NCI-H82 (cell line): ENCODE measurements at places on chromosomes 13 and 19.

GRCh38 chr13:51557875-51558612, 26.2 kb upstream of the WDFY2 start:
- no peak for DNase-seq

- DNase-seq: no peak
Measured at GRCh38 chr19:27906081-27906480, 1306.9 kb downstream of the UQCRFS1 start.

GRCh38 chr13:50209631-50210030, 194.4 kb downstream of the KCNRG start:
- DNase-seq: no peak

- DNase-seq: no peak
Measured at GRCh38 chr13:98706446-98707110, 45.9 kb downstream of the SLC15A1 start.

DNA sequence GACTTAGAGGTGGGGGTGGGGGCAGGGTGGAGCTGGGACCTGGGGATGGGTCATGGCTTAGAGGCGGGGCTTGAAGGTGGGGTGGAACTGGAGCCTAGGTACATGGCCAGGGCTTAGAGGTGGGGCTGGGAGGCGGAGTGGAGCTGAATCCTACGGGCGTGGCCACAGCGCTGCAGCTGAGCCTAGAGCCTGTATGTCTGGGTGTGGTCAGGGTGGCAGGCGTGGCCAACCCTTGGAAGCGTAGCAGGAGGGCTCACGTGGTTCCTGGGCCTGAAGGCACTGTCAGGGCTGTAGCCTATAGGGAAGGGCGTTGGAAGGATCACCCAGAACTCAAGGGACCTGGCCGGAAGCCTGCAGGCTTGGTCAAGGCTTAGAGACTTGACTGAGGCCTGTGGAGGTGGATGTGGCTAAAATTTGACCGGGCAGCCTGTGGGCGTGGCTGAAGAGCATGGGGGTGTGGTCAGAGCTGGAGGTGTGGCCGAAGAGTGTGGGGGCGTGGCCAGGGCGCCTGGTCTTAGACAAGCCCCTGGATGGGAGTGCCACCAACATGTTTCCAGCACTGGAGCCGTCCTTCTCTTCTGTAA, 24.3 kb downstream of the COLGALT1 start:
- peak; percentile 90 for DNase-seq

GRCh38 chr13:19961489-19961888, 3.0 kb downstream of the ZMYM2 start:
- DNase-seq: no peak

DNA sequence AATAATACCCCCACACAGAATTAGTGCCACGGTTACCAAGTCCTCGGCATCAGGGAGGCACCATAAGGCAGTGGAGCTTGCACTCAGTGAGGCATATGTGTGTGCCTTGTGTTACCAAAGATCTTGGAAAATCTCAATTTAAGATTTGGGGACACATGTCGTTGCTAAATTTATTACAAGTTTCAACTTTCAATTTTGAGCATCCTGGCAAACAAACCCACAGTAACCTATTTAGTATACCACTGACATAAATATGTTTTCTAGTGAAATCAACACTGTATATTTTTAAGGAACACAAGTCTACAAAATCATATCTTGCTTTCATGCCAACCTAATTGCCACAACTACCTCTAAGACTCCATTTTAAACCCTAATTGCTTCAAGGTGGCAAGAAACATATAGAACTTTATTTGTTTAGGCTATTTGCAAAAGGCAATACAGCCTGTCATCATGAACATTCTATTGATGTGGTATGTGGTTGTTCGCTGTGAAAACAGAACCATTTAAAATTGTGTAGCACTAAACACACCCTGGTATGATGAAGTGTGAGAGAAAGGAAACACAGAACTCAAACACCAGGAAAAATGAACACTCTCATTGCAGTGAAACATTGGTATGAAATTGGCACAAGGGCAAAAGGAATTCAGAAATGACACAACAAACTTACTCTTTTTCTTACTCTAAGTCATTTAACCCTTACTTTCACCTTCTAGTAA, 531.1 kb downstream of the IRS2 start:
- DNase-seq: no peak

DNA sequence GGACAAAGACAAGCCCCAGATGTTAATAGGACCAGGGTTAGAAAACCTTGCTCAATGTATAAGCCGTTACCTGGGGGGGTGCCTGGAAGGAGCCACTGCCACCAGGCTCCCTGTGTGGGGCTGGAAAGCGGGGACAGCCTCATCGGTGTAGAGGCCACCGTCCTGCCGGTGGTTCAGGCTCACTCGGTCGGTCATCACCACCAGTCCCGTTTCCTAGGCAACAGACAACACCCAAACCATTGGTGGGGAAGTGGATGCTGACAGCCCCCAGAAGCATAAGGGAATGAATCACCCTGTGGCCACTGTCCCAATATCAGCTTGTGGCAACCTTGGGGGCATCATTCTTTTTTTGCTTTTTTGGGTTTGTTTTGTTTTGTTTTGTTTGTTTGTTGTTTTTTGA, 55.8 kb downstream of the CPAMD8 start:
- DNase-seq: no peak

DNA sequence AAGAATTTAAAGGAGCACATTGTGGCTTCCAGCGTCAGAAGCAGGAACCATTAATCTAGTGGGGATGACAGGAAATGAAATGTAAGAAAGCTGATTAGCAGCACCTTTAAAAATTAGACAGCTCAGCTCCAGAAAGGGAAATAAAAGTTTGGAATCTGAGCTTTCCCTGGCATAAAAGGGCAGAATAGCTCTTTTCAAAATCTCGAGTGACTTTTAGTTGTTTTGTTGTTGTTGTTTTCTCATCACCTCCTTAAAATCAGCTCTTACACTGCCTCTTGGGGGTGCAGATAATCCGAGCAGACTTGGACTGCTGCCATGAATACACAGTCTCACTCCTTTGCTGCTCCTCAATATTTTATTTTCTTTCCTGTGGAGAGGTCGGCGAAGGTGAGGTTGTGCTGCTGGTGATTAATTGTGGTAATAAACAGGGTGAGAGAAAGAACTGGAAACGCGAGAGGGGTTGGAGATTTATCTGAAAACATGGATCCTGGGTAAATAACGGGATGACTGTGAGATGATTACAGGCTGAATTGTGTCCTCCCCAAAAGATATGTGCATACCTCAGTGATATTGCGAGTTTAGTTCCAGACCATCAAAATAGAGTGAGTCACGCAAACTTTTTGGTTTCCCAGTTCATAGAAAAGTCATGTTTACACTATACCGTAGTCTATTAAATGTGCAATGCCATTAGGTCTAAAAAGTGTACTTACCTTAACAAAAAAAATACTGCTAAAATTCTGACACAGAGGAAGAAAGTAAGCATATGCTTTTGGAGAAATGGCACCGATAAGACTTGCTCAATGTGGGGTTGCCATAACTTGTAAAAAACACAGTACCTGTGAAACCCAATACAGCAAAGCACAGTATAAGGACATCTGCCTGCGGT, 787.7 kb downstream of the UQCRFS1 start:
- peak; percentile 37 for DNase-seq

DNA sequence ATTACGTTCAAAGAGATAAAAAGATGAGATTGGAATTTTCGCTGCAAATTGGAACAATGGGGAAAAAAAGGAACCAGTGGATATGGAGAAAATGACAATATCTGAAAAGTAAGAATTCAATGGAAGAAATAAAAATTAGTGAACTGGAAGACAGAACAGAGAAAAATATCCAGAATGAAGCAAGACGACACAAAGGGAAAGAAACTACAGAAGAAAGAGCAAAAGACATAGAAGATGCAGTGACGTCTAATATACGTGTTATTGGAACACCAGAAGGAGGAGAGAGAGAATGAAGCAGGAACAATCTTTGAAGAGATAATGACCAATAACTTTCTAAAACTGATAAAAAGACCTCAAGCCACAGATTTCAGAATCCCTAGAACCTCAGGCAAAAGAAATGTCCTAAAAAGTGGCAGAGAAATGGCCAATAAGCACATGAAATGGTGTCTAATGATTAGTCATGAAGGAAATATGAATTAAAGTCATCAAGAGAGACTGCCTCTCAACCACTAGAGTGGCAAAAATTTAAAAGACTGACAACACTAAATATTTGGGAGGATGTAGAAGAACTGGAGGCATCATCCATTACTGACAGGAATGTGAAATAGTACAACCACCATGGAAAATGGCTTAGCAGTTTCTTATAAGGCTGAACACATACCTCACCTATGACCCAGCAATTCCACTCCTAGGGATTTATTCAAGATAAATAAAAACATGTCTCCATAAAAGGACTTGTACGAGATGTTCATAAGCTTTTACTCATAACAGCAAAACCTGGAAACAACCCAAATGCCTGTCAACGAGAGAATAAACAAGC, 56.5 kb downstream of the GADD45B start:
- DNase-seq: no peak

- no peak for DNase-seq
Measured at GRCh38 chr13:111881700-111882099, 185.2 kb upstream of the SOX1 start.

- no peak for DNase-seq
Measured at GRCh38 chr13:50016444-50016843, 1.2 kb downstream of the KCNRG start.

GRCh38 chr13:102839462-102839861, 6.4 kb upstream of the ERCC5 start:
- DNase-seq: no peak

GRCh38 chr19:54104998-54105715, 2.5 kb downstream of the NDUFA3 start:
- no peak for DNase-seq

- no peak for DNase-seq
Measured at GRCh38 chr13:91401920-91402319, 3.5 kb downstream of the GPC5 start.

GRCh38 chr19:19634516-19635312, 6.7 kb upstream of the LPAR2 start:
- DNase-seq: no peak

- no peak for DNase-seq
Measured at GRCh38 chr19:21092109-21092508, 10.1 kb downstream of the ZNF714 start.

DNA sequence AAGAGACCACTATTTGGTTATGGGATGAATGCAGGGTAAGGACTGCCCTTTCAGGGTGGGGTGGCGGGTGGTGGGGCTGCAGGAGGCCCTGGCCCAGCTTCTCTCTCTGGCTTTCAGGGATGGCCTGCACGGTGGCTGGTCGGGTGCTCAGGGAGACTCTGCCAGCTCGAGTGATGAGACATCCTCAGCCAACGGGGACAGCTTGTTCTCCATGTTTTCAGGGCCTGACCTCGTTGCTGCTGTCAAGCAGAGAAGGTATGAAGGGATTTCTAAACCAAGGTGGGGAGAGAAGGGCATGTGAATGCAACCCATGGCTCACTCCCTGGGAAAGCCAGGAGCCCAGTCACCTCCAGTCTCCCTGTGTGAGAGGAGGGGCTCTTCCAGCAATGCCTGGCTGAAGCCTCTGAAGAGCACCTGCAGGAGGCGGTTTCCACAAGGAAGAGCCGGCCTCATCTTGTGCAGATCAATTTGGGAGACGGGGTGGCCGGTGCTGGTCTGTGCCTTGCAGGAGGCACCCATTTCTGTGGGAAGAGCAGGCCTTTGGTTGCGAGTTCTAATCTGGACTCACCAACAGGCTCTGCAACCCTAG, 16.0 kb upstream of the GPI start:
- DNase-seq: no peak

GRCh38 chr13:50370303-50370950, 355.2 kb downstream of the KCNRG start:
- no peak for DNase-seq

GRCh38 chr19:49042177-49042576, 1.5 kb upstream of the CGB5 start:
- DNase-seq: no peak
